ENCODE measurements at places on chromosomes 11 and 22. TPM values are rescaled to one million over a fixed set of nuclear protein-coding genes. Genes with fewer than 3 reads are reported as not detected.

GRCh38 chr11:86243396-86243795, 1.2 kb upstream of the EED start:
- peaks cover 3% of the 10 kb centered on the region for H3K4me1 ChIP-seq
- no peak overlapping the region for H3K27ac ChIP-seq
- no peak for DNase-seq
- no peaks in the 10 kb centered on the region for H3K36me3 ChIP-seq

DNA sequence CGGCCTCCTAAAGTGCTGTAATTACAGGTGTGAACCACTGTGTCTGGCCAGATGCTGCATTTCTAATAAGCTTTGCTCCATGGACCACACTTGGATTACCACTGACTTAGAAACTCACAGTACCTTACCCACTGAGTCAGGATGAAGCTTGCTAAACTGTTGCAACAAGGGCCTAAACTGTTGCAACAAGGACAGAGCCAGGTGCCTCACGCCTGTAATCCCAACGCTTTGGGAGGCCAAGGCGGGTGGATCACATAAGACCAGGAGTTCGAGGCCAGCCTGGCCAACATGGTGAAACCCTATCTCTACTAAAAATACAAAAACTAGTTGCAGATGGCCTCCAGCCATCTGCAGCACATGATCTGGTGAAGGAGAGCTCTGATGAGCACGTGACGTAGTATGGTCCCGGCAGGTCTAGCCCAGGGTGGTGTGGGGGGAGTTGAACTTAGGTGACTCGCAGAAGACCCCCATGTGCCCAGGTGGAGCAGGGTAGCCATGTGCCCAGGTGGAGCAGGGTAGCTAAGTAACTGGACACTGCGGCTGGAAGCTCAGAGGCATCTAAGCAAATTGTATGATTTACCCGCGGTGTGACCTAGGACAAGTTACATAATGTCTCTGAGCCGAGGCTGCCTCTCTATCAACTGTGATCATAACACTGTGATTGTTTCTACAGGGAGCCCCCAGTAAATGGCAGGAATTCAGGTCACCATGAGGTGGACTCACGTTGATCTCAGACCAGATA, 8.4 kb downstream of the SLC25A45 start:
- H3K36me3 ChIP-seq: no peaks in the 10 kb centered on the region
- peaks cover 17% of the 10 kb centered on the region for H3K4me1 ChIP-seq
- no peak overlapping the region for H3K4me3 ChIP-seq
- peak overlapping the region; percentile 74 for H3K27ac ChIP-seq
- DNase-seq: no peak

The CEP126 gene
- total RNA-seq: 2.9 TPM

GRCh38 chr11:69892986-69893555, 73.9 kb upstream of the FGF3 start:
- H3K36me3 ChIP-seq: no peaks in the 10 kb centered on the region
- peak; percentile 72 for DNase-seq
- no peak overlapping the region for H3K27ac ChIP-seq
- no peak overlapping the region for H3K4me3 ChIP-seq

- DNase-seq: no peak
- H3K27me3 ChIP-seq: no peaks in the 10 kb centered on the region
- H3K4me3 ChIP-seq: no peak overlapping the region
- H3K27ac ChIP-seq: no peak overlapping the region
- no peaks in the 10 kb centered on the region for H3K36me3 ChIP-seq
- peaks cover 34% of the 10 kb centered on the region for H3K4me1 ChIP-seq
Observed at GRCh38 chr11:62372871-62373270, 35.6 kb downstream of the ASRGL1 start.

The BDNF gene
- not detected for total RNA-seq

DNA sequence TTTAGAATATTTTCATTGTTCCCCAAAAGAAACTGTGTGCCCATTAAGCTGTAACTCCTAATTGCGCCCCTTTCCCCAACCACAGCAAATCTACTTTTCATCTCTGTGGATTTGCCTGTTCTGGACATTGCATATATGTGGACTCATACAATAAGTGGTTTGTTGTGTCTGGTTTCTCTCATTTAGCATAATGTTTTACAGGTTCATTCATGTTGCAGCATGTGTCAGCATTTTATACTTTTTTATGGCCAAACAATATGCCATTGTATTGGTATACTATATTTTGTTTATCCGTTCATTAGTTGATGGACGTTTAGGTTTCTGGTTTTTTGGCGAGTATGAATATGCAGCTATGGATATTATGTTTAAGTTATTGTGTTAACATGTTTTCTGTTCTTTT, 23.8 kb downstream of the NUCB2 start:
- H3K27me3 ChIP-seq: no peaks in the 10 kb centered on the region
- DNase-seq: no peak
- H3K36me3 ChIP-seq: no peaks in the 10 kb centered on the region
- H3K4me1 ChIP-seq: no peaks in the 10 kb centered on the region
- H3K27ac ChIP-seq: no peak overlapping the region

- H3K4me1 ChIP-seq: no peaks in the 10 kb centered on the region
- DNase-seq: no peak
- no peaks in the 10 kb centered on the region for H3K36me3 ChIP-seq
- H3K27ac ChIP-seq: no peak overlapping the region
- no peak overlapping the region for H3K4me3 ChIP-seq
- no peaks in the 10 kb centered on the region for H3K27me3 ChIP-seq
Observed at GRCh38 chr11:96106645-96107044, 182.7 kb upstream of the MTMR2 start.

The POLDIP3 gene
- 40.8 TPM for total RNA-seq

The CSF2RB gene
- total RNA-seq: 2.1 TPM

The MB gene
- total RNA-seq: 10.7 TPM

The POGLUT3 gene
- 5.3 TPM for total RNA-seq

DNA sequence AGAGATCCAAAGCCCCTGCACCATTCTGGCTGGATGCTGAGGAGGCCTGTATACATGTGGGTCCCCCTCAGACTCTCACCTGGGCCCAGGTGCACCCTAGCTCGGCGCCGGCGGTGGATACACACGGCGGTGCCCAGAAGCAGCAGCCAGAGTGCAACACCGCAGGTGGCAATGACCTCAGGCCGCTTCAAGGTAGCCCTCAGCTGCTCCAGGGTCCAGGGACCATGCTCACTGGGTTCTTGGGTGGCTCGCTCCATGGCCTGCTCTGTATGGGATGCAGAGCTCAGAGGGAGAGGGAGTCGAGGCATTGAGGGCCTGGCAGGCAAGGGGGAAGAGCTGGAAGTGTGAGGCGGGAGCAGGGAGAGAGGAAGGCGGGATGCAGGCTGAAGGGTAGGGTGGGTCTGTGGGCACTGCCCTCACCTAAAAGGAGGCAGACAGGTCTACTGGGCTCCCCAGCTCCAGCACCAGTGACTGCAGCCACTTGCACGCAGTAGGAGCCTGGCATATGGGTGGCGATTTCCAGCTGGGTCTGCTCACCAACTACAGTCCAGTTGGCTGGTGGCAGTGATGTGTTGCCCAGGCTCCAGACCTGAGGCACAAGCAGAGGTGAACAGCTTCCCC, 3.8 kb downstream of the ROBO4 start:
- H3K4me3 ChIP-seq: no peak overlapping the region
- H3K4me1 ChIP-seq: no peaks in the 10 kb centered on the region
- H3K27me3 ChIP-seq: no peaks in the 10 kb centered on the region
- H3K27ac ChIP-seq: no peak overlapping the region
- no peak for DNase-seq

The LUZP2 gene
- 0.47 TPM for total RNA-seq

- H3K27ac ChIP-seq: no peak overlapping the region
- H3K27me3 ChIP-seq: no peaks in the 10 kb centered on the region
- no peaks in the 10 kb centered on the region for H3K4me1 ChIP-seq
- DNase-seq: no peak
- no peak overlapping the region for H3K4me3 ChIP-seq
Observed at GRCh38 chr11:17747131-17747955, 12.8 kb downstream of the KCNC1 start.

DNA sequence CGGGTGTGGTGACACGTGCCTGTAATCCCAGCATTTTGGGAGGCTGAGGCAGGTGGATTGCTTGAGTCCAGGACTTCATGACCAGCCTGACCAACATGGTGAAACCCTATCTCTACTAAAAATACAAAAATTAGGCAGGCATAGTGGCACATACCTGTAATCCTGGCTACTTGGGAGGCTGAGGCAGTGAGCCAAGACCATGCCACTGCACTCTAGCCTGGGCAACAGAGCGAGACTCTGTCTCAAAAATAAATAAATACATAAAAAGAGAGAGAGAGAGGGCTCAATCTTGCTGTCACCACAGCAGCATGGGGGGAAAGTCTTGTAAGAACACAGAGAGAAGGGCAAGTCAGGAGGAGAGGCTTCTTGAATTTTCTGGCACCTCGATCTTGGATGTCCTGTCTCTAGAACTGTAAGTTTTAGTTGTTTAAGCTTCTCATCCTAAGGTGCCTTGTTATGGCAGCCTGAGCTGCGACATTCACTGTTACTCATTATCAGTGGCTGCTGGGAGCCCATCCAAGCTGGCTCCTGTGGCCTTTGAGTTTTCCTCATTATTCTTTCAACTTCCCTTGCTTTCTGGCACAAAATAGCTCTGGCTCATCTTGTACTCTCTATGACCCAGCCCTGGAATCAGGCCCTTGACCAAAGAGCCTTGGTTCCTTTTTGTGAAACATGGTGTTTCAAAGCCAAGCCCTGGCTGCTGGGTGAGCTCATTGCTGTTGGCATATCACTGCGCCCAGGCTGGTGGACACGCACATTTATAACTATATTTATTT, 8.0 kb upstream of the PSMC3 start:
- no peaks in the 10 kb centered on the region for H3K36me3 ChIP-seq
- no peak for DNase-seq
- no peak overlapping the region for H3K27ac ChIP-seq

DNA sequence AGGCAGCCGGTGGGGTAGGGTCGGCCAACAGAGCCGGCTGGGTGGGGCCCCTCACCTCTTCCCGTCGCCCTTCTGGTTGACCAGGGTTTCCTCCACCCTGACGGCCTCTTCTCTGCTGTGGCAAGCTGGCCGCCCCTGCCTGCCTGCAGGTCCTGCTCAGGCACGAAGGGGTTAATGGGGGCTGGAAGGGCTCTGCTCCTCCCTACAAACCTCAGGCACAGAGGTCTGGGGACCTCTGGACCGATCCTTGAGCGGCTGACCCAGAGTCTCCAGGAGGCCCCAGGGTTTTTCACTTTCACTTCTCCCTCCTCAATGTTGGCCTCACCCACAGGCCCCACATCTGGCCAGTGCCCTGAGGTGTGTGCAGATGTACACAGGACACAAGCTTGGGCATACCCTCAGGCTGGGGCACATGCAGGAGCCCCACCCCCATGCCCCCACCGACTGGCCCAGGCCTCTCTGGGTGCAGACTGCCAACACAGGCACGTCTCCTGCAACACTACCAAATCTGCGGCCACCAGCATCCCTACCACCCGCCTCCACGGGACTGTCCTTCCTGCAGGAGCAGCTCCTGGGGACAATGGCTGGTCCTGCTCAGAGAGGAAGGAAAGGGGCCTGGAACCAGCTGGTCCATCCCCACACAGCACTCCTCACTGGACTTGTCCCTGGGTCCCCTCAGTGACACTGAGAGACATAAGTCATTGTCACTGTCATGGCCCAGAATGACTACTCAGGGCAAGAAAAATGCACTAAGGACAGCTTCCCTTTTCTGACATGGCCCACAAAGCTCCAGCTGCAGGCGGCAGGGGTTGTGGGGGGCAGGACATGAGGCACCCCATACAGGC, 3.2 kb upstream of the TBX1 start:
- H3K27ac ChIP-seq: peak overlapping the region; percentile 6
- peaks cover 57% of the 10 kb centered on the region for H3K27me3 ChIP-seq
- H3K4me1 ChIP-seq: peaks cover 18% of the 10 kb centered on the region

DNA sequence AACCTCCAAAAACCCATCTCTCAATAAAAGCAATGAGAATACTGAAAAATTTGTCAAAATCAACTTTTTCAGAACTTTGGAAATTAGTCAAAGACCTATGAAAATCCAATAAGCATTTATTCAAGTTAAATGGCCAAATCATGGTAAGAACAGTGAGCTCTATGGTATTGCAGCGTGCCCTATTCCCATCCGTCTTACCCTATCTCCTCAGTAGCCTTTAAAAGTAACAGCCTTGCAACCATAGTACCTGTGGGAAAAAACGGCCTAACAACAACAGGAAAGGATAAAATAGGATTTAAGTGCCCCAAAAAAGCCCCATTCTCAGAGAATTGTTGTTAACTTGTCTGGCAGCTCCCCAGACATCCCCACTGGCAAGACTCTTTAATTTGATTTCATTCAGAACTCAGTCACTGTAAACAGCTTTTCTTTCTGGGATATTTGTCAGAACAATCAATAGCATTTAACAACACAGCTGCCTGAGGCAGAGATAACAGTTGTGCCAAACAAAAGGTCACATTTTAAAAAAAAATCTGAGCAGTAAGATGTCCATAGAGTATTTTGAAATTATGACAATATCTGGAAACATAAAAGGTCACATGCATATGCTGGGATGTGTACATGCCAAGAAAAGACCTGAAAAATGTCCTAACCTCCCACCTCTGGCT, 18.8 kb upstream of the MS4A8 start:
- no peaks in the 10 kb centered on the region for H3K4me1 ChIP-seq
- DNase-seq: no peak
- no peaks in the 10 kb centered on the region for H3K36me3 ChIP-seq
- no peak overlapping the region for H3K27ac ChIP-seq

DNA sequence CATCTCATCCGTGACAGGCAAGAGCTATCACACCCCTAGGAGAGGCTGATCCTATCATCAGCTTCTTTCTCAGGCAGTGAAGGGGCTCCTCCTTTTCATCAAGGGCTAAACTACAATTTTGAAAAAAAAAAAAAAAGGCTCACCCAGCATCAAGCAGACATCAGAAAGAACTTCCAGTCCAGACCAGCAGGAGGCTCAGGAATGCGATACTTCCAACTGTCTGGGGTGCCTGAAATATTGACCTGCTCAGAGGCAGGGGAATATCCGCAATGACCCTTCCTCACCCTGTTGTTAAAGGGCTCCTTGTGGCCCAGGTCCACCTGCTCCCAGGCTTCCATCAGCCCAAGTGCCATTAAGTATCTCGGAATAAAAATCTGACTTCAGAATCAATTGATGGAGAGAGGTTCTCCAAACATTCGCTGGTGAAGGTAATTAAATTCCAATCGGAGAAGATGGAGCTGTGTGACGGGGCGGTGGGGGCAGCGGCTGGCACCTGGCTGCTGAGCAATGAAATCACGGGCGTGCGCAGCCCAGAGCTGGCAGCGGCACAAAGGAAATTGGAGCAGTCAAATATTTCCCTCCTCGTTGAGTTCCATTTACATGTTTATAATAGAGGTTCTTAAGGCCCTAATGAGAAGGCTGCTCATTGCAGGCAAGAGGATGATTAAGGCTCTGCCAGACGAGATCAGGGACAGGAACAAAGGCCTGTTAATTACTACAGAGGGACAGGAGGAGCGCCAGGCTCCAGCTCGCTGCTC, 69.0 kb upstream of the THY1 start:
- H3K36me3 ChIP-seq: no peaks in the 10 kb centered on the region
- H3K4me1 ChIP-seq: no peaks in the 10 kb centered on the region
- no peak overlapping the region for H3K27ac ChIP-seq
- H3K4me3 ChIP-seq: no peak overlapping the region
- H3K27me3 ChIP-seq: no peaks in the 10 kb centered on the region

The FGF4 gene
- not detected for total RNA-seq

The TRMU gene
- 101 TPM for total RNA-seq

The UPB1 gene
- not detected for total RNA-seq

DNA sequence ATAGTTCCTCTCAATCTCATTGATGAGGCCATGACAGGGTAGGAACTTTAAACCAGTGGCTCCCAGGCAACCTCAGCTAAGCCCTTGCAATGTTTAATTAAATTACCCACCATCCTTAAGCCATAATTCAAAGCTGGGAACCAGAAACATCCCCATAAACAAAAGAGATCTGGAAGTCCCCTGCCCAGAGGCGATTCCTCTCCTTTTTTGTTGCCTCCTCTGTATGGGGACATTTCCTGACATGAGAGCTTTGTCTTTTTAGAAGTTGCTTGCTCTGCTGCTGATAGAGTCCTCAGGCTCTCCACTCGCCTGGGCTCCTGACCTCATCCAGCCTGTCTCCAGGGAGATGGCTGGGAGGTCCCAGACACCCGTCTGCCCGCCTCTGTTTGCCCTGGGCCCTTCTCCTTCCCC, 3.2 kb downstream of the DTX4 start:
- peaks cover 12% of the 10 kb centered on the region for H3K4me1 ChIP-seq
- no peak overlapping the region for H3K4me3 ChIP-seq
